ENCODE measurements at places on chromosomes 2 and 18.

DNA sequence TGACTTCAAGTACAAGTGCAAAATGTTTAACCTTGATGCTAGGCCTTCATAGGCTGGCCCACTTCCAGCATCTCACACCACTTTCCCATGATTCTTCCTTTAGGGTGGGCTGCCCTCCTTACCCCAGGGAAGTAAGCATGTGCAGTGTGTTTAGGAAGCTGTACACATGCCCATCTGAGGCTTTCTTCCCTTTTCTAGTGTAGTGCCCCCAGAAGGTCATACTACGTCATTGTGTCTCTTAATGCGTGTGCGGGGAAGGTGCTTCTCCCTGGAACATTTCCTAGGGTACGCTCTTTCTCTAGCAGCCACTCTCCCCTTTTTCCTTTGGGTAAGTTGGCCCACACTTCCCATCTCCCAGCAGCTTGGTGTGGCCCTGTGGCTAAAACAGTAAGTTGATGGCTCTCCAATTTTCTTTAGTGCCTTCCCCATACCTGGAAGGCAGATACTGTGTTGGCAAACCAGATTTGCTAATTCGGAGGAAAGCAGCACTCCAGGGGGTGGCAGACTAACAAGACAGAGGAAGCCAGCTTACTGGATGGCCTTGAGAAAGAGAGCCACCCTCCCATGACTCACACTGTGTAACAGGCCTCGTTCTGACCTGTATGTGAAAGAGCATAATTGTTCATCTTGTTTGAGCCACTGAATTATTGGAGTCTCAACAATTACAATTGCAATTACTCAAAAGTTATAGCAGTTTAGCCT, 1.1 kb upstream of the SULT6B1 start:
- DNase-seq, result peak; percentile 54

GRCh38 chr2:47850198-47850597, 56.1 kb downstream of the FBXO11 start:
- DNase-seq, result no peak

DNA sequence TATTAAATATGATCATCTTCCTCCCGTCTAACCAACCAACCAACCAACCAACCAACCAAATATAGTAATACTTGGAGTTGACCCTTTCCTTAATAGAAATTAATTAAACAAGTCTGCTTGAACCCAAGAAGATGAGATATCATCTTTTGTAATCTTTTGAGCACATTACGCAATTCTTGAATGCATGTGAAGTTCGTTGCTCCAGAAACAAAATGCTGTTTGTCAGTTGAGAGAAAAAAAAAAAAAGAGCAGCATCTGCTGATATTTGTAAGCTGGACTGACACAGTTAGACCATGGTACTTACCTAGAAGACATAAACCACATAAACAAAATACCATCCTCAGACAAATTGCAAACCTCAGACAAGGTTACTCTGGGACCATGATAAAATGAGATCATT, 9.2 kb upstream of the SERPINB2 start:
- DNase-seq, result no peak

DNA sequence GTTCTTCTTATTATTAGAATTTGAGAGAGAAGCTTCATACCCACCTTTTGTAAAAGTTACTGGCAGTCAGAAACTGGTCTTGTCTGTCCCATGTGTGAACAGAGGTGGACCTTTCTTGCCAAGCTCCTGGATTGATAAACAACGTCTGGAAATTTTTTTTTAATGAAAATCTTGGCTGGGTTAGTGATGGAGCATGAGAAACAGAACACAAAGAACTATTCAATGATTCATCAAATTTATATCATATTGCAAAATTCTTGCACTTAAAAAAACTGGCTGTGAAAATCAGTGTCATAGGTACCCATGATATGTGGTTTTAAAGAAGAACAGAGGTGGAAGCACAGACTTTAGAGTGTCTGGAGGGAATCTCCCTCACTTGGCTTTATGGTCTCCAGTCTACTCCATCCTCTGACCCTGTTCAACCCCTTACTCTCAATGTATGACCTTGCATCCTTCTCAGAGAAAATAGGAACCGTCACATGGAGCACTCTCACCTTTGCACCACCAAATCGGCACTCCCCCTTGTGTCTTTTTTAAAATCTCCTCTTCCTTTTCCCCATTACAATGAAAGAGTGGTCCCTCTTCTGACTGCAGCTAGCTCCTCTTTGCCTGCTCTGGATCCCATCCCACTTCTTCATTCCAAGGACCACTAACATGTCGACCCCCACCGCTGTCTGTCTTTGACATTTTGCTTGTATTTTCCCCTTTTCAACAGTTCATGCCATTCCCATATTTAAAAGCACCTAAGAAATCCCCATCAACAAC, 58.2 kb downstream of the COPS8 start:
- no peak for DNase-seq

DNA sequence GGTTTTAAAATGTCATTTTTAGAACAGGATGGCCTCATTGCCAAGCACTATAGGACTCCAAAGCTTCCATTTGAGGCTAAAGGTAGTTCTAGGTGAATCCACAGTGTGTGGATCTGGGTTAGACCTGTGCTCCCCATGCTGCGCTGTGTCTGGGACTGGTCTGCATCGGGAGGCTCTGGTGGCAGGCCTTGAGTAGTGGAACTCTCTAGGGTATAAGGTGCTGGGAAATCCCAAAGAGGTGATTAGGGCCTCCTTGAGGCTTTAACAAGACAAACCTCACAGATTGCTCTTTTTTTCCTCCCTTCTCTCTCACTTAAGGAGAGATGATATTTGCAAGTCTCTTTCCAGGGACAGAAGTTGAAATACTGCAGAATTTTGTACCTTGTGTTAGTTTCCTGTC, 9.3 kb downstream of the SEC11C start:
- no peak for DNase-seq

GRCh38 chr2:202098291-202098690, 25.2 kb downstream of the KIAA2012 start:
- DNase-seq, result no peak

DNA sequence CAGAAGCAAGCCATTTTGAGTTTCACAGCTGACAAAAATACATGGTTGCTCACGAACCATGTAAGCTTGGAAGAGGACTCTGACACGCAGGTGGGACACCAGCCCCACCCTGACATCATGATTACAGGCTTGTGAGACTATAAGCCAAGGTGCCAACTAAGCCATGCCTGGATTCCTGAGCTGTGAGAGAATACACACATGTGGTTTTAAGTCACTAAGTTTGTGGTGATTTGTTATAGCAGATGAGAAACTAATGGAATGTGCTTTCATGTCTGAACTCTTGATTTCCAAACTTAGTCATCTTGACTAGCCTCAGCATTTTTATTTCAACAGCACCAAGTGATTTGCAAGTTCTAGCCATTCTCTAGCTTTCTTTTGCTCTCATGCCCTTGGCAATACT, 676.1 kb upstream of the CELF4 start:
- DNase-seq, result no peak

GRCh38 chr2:135931776-135932443, 53.5 kb downstream of the DARS1 start:
- DNase-seq, result no peak

- DNase-seq, result no peak
These were observed 1.1 kb upstream of the KCTD1 start for GRCh38 chr18:26549263-26550094.

- no peak for DNase-seq
These were observed 118.8 kb upstream of the CTAGE1 start for GRCh38 chr18:22536558-22536957.

GRCh38 chr18:79396431-79397246, 909 bp downstream of the NFATC1 start:
- no peak for DNase-seq

DNA sequence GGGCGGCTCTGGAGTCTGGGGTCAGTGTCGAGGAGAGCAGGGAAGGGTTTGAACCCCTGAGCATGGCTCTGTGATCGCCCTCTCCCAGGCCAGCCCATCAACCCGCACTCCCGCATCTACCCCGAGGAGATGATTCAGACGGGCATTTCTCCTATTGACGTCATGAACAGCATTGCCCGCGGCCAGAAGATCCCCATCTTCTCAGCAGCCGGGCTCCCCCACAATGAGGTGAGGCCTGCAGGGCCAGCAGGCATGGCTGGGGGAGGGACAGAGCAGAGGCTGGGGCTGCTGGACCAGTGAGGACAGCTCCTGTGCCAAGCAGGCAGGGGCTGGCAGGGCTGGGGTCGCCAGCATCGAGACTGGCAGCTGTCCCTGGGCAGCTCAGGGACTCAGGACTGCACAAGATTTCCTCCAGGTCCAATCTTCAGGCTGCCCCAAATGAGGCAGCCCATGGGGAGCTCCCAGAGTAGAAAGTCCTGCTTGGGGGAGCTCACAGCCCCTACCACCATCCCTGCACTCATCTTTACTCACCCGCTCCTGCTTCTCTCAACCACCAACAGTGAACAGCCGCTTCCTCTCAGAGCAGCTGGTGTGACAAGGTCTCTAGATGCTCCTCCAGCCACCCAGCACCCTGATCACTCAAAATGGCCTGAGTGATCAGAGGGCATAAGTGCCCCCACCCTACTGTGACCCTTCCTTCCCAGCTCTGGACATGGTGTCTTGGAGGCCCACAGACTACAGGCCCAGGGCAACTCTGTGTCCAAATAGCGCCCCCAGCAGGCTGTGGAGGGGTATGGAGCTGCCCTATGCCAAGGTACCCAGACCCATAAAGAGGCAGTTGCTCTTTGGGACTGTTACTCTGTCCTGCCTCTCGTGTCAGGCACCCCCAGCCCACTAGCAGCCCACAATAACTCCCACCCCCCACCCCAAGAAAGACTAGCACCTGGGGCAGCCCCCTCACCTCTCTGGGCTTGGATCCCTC, 18.3 kb upstream of the ANKRD53 start:
- DNase-seq, result no peak

DNA sequence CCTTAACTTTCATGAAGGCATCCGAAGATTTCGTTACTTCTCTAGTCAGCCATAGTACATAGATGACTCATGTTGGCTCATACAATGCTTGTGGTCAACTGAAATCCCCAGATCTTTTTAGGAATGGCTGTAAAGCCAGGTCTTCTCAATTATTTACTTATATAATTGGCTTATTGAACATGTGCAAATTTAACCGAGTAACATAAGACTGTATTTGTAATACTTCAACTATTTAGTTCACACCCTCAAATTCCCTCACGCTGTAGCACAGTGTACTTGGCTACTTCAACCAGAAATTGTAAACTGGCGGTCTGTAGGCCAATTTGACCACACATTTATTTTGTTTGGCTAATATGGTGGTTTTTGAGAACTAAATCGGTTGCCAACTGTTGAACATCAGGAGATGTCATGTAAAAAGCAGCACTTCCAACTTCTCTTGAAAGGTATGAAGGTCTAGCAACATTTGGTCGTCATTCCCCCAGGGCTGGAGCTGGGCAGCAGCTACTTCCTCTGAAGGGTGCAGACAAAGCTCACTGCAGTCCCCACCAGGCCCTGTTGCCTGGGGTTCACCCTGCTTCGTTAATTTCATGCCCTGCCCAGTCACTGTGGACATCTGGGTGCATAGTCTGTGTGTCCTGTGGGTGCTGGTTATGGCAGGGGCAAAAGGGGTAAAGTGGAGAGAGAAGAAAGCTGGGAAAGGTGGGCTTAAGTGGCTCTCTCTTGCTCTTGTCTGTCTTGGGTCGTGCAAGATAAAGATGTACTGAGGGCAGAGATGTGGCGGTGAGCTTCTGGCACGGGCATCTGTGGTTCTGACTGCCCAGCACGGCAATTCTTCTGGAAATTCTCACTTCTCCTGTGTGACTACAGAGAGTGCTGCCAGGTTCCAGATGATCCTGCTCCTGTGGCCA, 3.2 kb upstream of the SH3RF3 start:
- DNase-seq, result no peak

DNA sequence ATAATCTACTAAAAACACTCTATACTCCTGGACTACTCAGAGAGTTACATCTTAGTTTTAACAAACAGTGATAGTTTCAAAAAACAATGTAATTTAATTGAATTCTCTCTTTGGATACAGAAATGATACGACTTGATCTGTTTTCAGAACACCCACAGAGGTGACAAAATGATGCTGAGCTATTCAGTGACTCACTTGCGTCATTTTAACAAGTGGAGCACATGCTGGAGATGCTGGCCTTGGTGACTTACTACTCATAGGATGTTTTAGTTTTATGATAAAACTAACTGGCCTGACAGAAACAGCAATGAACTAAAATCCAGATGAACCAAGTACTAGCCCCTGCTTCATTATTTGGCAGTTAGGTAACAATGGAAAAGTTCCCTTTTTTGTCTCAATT, 101.3 kb upstream of the ITGB6 start:
- DNase-seq, result no peak

DNA sequence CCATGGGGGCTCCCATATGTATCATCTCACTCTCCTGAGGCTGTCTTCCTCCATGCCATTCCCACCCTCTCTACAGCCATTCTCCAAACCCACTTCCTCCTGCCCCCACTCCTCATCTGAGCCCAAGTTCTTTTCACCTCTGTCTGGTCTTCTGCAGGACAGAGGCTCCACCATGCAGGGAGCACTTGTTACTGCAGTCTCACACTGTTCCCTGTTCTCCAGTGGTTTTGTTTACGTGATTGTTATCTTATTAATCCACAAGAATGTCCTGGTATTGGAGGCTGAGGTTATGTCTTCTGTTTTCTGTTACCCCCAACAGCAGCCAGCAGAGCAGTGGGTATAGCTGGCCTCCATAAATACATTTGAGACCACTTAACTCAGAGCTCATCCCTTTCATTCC, 51.4 kb downstream of the PAX8 start:
- DNase-seq, result no peak

DNA sequence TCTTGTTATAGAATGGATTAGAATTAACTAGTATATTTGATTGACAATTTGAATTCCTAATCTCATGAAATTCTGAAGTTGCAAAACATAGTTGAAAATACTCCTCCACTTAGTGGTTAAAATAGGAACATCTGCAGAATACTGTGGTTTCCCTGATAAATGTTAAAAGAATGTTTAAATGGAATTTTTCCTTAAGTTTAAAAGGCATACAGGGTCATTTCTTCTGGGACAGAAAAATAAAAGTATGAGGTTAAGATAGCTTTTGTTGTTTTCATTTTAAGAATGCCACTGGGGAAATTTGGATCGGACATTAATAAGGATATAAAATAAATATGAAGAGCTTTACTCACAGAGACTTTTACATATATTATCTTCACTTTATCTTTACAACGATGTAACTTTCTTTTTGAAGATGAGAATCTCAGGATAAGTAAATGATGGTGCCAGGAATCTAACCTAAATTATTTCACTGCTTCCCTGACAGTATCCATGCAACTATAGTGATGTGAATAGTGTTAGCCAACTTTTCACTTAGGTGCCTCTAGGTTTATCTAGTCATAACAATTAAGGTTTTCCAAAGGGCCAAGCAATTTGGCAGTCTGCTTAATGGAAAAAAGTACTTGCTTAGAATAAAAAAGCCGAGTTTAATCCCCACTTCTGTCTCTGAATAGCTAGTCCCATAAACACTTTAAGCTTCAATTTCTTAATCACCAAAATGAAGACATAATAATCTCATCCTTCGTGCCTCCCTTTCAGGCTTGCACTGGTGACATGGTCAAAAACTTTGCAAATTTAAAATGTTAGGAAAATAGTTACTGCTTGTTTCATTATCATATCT, 151.8 kb upstream of the STK17B start:
- no peak for DNase-seq

GRCh38 chr2:134973241-134974138, 54.9 kb downstream of the CCNT2 start:
- no peak for DNase-seq

GRCh38 chr18:13611601-13612195, 114.7 kb downstream of the FAM210A start:
- no peak for DNase-seq

Measured in brain pericyte (primary cell).